ENCODE measurements at places on chromosomes 3 and 15.

GRCh38 chr3:85796140-85796539 is 837.4 kb downstream of the CADM2 start:
- no peak for DNase-seq

GRCh38 chr15:87142096-87142495 is 1062.4 kb downstream of the AGBL1 start:
- no peak for DNase-seq

GRCh38 chr15:72521682-72522081 is 47.6 kb downstream of the ARIH1 start:
- DNase-seq: no peak

GRCh38 chr3:129560269-129560787 is 17.4 kb downstream of the H1-8 start:
- no peak for DNase-seq

- DNase-seq: no peak
These were observed 24.5 kb downstream of the MB21D2 start for GRCh38 chr3:192892981-192893700.

DNA sequence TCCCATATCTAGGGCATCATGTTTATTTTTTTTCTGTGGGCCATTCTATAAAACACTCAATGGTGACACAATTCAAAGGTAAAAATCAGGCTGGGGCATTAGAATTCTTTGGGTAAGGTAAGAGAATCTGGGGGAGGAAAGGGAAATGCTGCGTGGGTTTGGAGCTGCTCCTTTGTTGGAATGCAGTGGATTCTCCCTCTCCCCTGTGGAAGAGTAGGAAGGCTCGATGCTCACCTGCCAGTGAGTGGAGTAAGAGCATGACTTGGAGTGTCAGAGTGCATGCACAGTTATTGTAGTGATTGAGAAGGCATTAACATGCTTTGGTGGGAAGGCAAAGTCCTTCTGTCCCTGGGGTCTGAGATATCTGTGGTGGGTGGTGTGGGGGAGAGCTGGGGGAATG is 280.0 kb downstream of the PDCD6IP start:
- DNase-seq: no peak

GRCh38 chr15:65782096-65782495 is 10.0 kb downstream of the DENND4A start:
- no peak for DNase-seq

GRCh38 chr3:137761099-137761562 is 3.0 kb upstream of the SOX14 start:
- DNase-seq: no peak

DNA sequence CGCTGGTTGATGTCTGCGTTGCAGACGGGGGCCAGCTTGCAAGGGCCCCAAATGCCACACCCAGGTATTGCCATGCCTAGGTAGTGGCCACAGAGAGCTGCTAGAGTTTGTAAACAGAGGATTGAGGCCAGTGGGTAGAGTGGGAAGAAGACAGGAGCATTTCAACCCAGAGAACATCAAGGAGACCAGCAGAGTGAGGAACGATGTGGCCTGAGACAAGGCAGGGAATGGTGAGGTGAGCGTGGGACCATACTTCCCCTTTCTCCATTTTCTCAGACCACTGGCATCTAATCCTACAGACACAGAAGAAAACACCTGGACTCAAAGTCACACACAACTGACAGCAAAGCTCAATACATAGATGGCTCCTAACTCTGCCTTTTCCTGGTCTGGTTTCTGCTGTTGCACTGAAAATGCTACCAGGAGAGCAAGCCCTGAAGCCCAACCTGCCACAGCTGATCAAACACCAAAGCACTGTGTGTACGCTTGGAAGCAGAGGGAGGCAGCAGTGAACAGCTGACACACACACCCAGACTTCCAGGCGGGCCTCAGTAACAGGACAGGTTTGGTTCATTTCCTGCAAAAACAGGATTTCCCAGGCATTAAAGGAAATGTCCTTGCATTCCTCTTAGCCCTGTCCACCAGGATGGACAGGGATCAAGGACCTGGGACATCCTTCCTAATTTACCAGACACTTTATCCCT is 1.6 kb downstream of the FAM174B start:
- DNase-seq: no peak

DNA sequence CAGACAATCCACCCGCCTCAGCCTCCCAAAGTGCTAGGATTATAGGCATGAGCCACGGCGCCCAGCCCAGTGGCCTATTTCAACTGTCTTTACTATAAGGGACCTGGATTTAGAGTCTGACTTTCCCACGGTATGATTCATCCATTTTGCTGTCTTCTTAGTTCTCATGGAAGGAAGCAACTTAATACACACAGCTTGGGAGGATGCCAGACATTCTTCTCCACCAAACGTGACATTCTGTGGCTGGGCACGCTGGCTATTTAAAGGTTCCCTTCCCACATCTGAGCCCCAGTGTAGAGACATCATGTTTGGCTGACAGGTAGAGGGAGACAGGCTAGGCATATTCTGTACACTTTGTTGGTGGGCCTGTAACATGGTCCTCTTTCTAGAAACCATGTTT is 26.2 kb downstream of the FAM43A start:
- DNase-seq: peak; percentile 82

DNA sequence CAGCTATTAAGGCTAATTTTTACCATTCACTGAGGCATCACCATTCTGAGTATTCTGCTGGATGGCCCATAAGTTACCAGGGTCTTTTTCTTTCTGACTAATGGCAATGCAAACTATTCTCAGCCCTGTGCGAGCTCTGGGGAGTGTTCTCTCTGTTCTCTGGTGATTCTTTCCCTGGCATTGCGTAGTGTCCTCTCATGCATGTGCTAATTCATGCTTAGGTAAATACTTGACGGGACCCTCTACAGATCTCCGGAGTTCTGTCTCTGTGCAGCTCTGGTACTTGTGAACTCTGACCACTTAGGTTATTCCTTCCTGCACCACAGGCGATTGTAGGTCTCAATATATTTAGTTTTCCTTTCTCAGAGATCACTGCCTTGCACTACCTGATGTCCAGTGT is 34.8 kb downstream of the UBE2E1 start:
- DNase-seq: no peak

- DNase-seq: no peak
These were observed 273.3 kb upstream of the ICE2 start for GRCh38 chr15:60751985-60752952.

- DNase-seq: no peak
These were observed 369.0 kb downstream of the UNC13C start for GRCh38 chr15:54347082-54347827.

Measured in amniotic stem cell (primary cell).